ENCODE measurements at places on chromosomes 5 and 9.

GRCh38 chr9:129979071-129979745, 63.8 kb downstream of the FNBP1 start:
- no peak for DNase-seq

DNA sequence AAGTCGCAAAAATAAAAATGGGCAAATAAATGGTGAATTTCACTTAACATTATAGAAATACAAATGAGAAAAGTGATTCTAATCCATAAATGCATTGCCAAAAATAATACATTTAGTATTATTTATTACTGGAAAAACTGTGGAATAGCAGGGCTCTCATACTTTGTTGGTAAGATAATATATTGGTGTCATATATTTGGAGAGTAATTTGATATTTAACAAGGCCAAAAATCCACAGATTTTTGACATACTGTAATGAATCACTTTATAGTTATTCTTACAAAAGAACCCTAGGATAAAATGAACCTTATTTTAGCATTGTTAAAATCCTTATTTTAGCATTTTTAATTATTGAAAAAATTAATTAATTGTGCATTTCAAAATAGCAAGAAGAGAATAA, 397.2 kb upstream of the DAB2 start:
- no peak for DNase-seq

DNA sequence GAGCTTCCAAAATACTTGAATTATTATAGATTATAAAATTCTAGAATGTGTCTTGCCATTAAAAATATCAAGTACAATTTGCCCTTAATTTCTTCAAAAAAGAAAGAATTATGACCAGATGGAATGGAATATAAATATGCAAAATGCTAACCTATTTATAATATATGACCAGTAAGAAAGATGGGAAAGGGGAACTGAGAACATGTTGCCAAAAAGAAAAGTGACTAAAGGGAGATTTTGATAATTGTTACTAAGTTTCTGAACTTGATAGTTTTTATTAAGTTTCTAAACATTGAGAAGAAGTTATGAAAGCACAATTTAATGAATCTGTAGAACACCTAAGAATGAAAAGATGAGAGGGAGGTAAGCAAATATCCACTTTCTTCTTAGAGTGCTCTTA, 188.4 kb upstream of the NR4A3 start:
- no peak for DNase-seq

- no peak for DNase-seq
These were observed 102.6 kb downstream of the PDE4D start for GRCh38 chr5:59790776-59791475.

- no peak for DNase-seq
These were observed 2232.8 kb upstream of the WWC1 start for GRCh38 chr5:166058660-166059059.

DNA sequence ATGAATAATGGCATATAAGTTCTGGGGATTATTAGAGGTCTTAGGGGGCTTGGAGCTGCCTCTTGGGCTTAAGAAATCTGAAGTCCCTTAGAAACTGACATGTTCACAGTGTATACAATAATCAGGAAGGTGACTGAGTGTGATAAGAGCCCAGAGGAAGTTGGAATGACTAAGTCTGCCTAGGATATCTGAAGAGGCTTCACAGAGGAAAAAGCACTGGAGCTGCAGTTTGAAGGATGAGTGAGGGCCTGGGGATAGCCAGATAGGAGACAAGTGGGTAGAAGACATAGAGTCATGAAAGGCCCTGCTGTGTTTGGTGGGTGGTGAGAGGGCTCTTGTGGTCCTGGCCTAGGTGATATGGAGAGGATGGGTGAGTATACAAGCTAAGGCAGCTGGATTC, 8.8 kb downstream of the NEUROG1 start:
- no peak for DNase-seq

DNA sequence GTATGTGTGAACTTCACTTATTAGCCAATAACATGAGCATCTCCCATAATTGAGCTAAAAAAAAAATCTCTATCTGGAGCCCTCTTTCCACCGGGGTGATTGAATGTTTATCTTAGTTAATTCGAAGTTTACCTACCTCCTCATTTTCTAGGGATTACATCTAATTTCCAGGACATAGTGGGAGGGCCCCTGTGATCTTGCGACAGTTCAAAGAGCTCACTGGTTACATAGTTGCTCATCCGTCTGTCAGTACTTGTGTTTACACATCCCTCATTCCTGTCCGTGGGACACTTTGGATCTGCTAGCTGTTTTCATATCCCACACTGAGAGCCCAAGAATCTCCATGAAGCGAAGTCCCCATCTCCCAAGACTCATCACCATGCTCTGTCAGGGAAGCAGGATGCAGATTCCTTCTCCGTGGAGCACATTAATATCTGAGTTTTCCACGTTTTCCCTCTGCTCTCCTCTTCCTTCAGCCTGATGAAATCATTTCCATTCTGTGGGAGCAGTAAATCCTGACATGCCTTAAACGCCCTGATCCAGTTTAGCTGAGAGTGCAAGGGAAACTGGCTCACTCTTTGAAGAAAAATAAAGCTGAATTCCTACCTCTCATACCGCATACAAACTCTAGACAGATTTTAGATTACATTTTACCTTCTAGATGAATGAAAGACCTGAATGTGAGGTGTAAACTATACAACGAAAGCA, 10.2 kb upstream of the SFXN1 start:
- DNase-seq, result no peak

GRCh38 chr5:54234304-54234933, 76.0 kb downstream of the ARL15 start:
- no peak for DNase-seq

DNA sequence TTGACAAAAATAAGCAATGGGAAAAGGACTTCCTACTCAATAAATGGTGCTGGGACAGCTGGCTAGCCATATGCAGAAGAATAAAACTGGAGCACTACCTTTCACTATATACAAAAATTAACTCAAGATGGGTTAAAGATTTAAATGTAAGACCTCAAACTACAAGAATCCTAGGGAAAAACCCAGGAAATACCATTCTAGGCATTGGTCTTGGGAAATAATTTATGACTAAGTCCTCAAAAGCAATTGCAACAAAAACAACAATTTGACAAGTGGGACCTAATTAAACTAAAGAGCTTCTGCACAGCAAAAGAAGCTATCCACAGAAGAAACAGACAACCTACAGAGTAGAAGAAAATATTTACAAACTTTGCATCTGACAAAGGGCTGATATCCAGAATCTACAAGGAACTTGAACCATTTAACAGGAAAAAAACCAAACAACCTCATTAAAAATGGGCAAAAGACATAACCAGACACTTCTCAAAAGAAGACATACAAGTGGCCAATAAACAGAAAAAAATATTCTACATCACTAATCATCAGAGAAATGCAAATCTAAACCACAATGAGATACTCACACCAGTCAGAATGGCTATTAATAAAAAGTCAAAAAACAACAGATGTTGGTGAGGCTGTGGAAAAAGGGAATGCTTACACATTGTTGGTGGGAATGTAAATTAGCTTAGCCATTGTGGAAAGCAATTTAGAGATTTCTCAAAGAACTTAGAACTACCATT, 75.2 kb upstream of the CPEB4 start:
- no peak for DNase-seq

DNA sequence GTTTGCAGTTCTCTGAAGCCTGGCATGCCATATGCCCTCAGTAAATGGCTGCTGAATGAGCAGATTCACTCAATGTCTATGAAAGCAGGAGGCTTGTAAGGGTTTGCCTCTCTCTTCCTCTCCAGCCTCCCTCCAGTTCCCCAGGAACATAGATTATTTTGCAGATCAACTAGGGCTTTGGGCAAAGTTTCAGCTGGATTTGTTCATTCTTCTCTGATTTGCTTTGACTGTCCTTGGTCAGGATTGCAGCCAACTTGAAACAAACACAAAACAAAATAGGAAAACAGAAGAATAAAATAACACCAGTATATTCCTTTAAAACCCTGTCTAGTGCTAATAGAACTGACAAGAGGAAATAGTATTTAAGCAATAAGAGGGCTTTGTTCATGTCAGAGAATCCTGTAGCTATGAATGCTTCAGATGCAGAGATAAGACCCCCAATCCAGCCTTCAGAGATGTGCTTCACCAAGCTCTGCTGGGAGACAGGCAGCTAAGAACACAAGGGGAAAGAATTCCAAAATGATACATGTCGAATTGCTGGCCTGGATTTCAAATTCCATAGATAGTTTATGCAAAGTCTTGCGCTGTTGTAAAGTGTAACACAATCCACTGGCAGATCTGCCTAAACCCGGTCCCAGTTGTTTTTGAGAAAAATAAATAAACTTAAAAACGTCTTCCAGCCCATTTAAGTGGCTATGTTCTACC, 174.3 kb downstream of the PAPPA start:
- DNase-seq, result no peak

GRCh38 chr9:3526165-3526996, 580 bp upstream of the RFX3 start:
- DNase-seq, result peak; percentile 89

GRCh38 chr5:56525113-56525512, 290.2 kb upstream of the MAP3K1 start:
- DNase-seq, result no peak

DNA sequence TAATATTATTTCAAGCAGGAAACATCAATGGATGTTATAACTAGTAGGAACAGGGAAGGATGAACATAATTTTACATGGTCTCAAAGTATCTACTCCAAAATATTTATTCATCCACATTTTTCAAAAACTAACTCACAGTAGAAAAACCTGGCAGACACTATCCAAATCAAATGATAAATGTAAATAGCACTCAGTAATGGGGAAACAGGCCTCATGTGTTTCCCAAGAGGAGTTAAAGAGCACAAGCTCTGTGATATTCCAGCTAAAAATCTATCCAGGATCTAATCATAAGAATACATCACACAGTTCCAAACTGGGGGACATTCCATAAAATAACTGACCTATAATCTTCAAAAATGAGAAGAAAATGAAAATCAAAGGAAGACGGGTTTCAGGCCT, 443.1 kb downstream of the ZNF608 start:
- DNase-seq, result no peak
